ENCODE measurements at places on chromosomes 13 and 19.

GRCh38 chr19:41859213-41859617 is 840 bp upstream of the RPS19 start:
- DNase-seq = no peak

GRCh38 chr13:97934590-97934989 is 18.9 kb upstream of the IPO5 start:
- no peak for DNase-seq

DNA sequence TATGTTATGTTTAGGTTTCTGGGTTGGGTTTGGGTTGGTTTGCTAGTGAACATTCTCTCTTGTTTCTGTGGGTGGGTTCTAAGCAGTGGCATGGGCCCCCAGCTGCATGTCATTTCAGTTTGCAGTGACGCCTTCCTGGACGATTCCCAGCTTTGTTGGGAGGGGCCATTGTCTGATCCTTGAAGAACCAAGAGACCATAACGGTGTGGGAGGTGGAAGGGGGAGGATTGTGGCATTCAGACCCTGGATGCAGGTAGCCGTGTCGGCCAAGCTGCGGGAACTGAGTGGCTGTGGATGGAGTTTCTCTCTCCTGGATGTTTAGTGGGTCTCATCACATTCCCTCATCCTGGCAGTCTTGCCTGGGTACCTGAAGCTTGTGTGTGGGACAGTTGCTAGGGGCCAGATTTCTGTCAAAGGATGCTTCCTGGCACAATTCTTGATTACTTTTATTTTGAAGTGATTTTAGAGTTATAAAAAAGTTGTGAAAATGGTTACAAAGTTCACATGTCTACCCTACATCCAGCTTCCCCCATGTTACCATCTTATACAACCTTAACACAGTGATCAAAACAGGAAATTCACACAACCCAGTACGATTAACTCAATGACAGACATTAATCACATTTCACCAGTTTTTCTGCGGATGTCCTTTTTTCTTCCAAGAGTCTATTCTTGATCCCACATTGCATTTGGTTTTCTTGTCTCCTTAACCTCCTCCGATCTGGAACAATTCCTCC is 123.8 kb downstream of the SIPA1L3 start:
- DNase-seq = no peak

- DNase-seq = no peak
Observed at GRCh38 chr19:46265217-46265828, 31.5 kb upstream of the HIF3A start.

DNA sequence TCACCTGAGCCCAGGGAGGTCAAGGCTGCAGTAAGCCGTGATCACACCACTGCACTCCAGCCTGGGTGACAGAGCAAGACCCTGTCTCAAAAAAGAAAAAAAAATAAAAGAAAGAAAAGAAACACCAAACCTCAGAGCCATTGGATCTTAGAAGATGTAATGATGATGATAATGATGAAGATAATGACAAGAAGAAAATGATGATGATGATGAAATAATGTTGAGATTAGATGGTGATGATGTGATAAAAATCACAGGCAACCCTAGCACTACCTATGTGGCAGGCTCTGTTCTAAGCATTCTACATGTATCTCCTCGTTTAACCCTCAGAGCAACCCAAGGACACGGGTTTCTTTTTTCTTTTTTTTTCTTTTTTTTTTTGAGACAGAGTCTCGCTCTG is 20.1 kb upstream of the HNRNPUL1 start:
- DNase-seq = no peak

DNA sequence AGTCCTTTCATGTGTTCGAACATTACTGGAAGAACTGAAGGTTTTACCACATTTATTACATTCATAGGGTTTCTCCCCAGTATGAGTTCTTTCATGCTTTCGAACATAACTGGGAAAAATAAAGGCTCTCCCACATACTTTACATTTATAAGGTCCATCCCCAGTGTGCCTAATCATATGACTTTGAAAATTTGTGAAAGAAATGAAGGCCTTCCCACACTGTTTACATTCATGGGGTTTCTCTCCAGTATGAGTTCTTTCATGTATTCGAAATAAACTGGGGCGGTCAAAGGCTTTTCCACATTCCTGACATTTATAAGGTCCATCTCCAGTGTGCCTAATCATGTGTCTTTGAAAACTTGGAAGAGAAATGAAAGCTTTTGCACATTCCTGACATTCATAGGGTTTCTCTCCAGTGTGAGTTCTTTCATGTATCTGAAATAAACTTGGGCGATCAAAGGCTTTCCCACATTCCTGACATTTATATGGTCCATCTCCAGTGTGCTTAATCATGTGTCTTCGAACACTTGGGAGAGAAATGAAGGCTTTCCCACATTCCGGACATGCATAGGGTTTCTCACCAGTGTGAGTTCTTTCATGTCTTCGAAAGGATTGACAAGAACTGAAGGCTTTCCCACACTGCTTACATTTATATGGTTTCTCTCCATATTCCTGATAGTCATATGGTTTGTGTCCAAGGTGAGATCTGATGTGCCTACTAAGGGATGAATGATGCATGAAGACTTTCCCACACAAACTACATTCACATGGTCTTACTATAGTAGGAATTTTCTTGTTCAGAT is 24.0 kb downstream of the ZNF564 start:
- no peak for DNase-seq

- DNase-seq = peak; percentile 32
Observed at GRCh38 chr13:110123041-110123809, 183.7 kb downstream of the COL4A1 start.

- DNase-seq = no peak
Observed at GRCh38 chr13:27920677-27921420, 1.0 kb downstream of the PDX1 start.

GRCh38 chr13:22061371-22061805 is 390.5 kb downstream of the FGF9 start:
- DNase-seq = no peak

DNA sequence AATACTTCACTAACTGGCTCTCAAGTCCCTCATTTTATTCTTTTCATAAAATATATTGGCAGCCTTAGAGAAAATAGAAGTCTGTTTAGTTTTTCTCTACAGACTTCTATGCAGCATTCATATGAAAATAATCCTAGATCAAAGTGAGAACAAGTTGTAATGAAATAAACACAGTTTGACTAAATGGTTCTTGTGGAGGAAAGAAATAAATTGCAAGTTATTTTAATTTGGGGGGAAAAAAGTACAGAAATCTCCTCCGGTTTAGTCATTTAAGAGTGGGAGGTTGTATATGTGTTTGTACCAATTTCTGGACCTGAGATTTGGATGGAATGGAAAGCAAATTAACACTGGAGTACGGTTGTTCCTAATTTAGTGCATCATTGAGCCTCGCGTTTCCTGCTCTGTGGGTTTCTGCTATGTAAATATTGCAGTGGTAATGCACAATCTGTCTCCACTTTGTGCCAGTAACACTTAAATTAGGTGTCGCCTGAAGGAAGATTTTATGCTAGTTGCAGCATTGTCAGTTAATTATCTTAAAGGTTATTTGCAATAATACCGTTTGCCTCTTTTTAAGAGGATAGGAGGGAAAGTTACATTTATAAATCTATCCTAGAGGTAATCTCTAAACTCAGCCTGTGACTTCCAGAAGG is 100.2 kb downstream of the ZIC5 start:
- no peak for DNase-seq

- DNase-seq = no peak
Observed at GRCh38 chr19:10189616-10190015, 5.1 kb downstream of the DNMT1 start.

- no peak for DNase-seq
Observed at GRCh38 chr19:28794301-28794700, 418.6 kb downstream of the UQCRFS1 start.

- DNase-seq = no peak
Observed at GRCh38 chr13:43362556-43362955, 339.2 kb downstream of the DNAJC15 start.

DNA sequence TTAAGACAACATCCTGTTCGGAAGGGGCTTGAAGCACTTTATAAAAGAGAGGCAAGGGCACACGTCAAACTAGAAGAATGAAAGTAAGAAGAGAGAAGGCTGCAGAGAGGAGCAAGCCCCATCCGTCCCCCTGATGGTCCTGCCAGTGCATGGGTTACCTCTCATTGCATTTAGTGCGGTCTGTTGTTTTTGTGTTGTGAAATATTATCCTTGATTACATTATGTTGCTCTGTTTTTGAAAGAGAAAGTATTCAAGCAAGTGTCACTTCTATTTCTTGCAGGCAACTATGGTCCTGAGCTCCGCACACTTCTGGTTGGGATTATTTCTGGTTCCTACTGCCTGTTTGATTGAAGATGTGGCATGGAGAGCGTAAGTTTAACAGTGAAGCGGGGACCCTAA is 90.5 kb downstream of the SHISA2 start:
- DNase-seq = no peak

DNA sequence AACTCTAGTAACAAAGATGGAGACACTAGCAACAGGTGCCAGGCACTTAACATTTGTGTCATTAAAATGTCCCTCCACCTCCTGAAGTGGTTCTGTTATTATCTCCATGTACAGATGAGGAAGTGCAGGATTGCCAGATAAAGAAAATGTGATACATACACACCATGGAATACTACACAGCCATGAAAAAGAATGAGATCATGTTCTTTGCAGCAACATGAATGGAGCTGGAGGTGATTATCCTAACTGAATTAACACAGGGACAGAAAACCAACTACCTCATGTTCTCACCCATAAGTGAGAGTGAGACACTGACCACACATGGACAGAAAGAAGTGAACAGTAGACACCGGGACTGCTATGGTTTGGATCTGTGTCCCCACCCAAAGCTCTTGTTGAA is 60.5 kb downstream of the ZNF557 start:
- DNase-seq = no peak

- no peak for DNase-seq
Observed at GRCh38 chr19:41957161-41957837, 1.8 kb downstream of the RABAC1 start.

DNA sequence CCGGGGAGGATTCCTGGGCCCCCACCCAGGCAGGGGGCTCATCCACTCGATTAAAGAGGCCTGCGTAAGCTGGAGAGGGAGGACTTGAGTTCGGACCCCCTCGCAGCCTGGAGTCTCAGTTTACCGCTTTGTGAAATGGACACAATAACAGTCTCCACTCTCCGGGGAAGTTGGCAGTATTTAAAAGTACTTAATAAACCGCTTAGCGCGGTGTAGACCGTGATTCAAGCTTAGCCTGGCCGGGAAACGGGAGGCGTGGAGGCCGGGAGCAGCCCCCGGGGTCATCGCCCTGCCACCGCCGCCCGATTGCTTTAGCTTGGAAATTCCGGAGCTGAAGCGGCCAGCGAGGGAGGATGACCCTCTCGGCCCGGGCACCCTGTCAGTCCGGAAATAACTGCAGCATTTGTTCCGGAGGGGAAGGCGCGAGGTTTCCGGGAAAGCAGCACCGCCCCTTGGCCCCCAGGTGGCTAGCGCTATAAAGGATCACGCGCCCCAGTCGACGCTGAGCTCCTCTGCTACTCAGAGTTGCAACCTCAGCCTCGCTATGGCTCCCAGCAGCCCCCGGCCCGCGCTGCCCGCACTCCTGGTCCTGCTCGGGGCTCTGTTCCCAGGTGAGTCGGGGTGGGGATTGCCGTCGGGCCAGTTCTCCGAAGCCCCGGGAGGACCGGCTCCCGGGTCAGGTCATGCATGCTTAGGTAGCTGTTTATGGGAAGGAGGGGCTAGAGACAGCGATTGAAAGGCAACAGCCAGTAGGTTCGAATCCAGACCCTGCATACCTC is at the start of gene ICAM1:
TSS of gene ICAM1 (plus strand) at position 505 of the 779 bp plus-strand sequence. CDS start at position 545, 40 bp downstream.
- peak; percentile 88 for DNase-seq

GRCh38 chr19:56121180-56122167 is at the start of gene ZNF787:
TSS of gene ZNF787 (minus strand) at chr19:56121295. CDS start at chr19:56103217, 18,078 bp downstream.
- peak; percentile 97 for DNase-seq

- peak; percentile 63 for DNase-seq
Observed at GRCh38 chr19:2381148-2381820, 21.2 kb downstream of the TMPRSS9 start.

- no peak for DNase-seq
Observed at GRCh38 chr19:52691215-52691610, 43.6 kb downstream of the ZNF611 start.

DNA sequence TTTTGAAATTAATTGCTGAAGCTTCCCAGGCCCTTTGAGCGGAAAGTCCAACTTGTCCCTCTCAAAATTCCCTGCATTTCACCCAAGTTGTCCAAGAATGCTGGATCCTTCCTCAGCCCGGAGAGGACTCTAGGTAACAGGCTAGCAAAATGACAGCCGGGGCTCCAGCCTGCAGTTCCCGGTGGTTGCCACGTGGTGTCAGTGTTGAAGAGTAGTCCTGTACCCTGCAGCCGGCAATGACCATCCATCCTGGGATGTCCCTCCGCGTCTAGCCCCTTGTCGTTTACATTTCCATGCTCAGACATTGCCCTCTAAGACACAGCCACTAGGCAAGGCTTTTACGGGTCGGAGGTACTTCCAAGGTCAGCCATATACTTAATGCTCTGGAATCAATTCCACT is 31.4 kb upstream of the MTIF3 start:
- no peak for DNase-seq

- DNase-seq = no peak
Observed at GRCh38 chr19:16571822-16572331, 338 bp downstream of the SLC35E1 start.

- DNase-seq = no peak
Observed at GRCh38 chr13:40172149-40172591, 494.3 kb downstream of the FOXO1 start.

- no peak for DNase-seq
Observed at GRCh38 chr19:38373907-38374331, 452 bp upstream of the PSMD8 start.

Measured in posterior cingulate gyrus (tissue), 11 donors.